ENCODE measurements at places on chromosomes 16 and 17. TPM values are rescaled to one million over a fixed set of nuclear protein-coding genes. Genes with fewer than 3 reads are reported as not detected.

GRCh38 chr16:76193906-76194615 is 83.1 kb upstream of the CNTNAP4 start:
- H3K36me3 ChIP-seq, result no peaks in the 10 kb centered on the region
- no peaks in the 10 kb centered on the region for H3K4me1 ChIP-seq
- peak overlapping the region; percentile 19 for H3K27ac ChIP-seq
- H3K27me3 ChIP-seq, result no peaks in the 10 kb centered on the region
- no peak for DNase-seq

The CDH16 gene
- total RNA-seq, result 0.32 TPM

The HSPB9 gene
- total RNA-seq, result not detected

- no peaks in the 10 kb centered on the region for H3K27me3 ChIP-seq
- no peak overlapping the region for H3K4me3 ChIP-seq
- DNase-seq, result no peak
- H3K27ac ChIP-seq, result no peak overlapping the region
- no peaks in the 10 kb centered on the region for H3K36me3 ChIP-seq
Measured at GRCh38 chr17:73157521-73157890, 7.3 kb upstream of the SSTR2 start.

- H3K27me3 ChIP-seq, result no peaks in the 10 kb centered on the region
- no peak for DNase-seq
- H3K4me3 ChIP-seq, result no peak overlapping the region
- H3K27ac ChIP-seq, result no peak overlapping the region
- no peaks in the 10 kb centered on the region for H3K4me1 ChIP-seq
- H3K36me3 ChIP-seq, result no peaks in the 10 kb centered on the region
Measured at GRCh38 chr16:58433569-58433951, 41.3 kb downstream of the GINS3 start.

DNA sequence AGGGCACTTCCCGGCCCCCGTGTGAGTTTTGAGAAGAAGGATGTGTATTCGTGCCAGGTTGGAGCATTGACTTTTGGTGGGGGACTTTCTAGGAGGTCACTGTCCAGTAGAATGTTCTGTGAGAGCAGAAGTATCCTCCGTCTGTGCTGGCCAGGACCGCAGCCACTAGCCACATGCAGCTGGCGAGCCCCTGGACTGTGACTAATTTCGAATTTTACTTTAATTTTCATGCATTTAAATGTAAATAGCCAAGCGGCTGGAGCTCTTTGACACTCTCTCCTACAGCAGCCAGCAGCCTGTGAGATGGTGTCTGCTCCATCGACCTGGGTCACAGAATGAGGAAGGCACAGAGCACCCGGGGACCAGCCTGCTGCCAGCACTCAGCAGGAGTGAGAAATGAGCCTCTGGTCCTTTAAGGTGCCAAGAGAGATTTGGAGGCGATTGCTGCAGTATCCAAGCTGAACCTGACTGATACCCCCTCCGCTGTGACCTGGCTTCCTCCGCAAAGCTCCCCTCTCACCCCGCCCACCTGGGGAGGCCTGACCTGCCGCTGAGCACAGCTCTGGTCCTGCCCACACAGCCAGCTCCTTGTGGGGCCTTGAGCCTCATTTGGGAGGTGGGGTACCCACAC is 7.8 kb downstream of the ATP2A3 start:
- no peak for DNase-seq
- H3K27ac ChIP-seq, result no peak overlapping the region
- H3K36me3 ChIP-seq, result peaks cover 3% of the 10 kb centered on the region
- no peaks in the 10 kb centered on the region for H3K27me3 ChIP-seq
- H3K4me3 ChIP-seq, result no peak overlapping the region

The BORCS6 gene
- total RNA-seq, result 10.6 TPM

The KRTAP1-1 gene
- total RNA-seq, result not detected

The SLC16A11 gene
- total RNA-seq, result 1.2 TPM
